ENCODE measurements at places on chromosomes 5 and 9.

GRCh38 chr9:101487443-101487840, 46.2 kb upstream of the RNF20 start:
- H3K4me3 ChIP-seq = peak overlapping the region; percentile 6
- peaks cover 2% of the 10 kb centered on the region for H3K36me3 ChIP-seq
- DNase-seq = no peak

DNA sequence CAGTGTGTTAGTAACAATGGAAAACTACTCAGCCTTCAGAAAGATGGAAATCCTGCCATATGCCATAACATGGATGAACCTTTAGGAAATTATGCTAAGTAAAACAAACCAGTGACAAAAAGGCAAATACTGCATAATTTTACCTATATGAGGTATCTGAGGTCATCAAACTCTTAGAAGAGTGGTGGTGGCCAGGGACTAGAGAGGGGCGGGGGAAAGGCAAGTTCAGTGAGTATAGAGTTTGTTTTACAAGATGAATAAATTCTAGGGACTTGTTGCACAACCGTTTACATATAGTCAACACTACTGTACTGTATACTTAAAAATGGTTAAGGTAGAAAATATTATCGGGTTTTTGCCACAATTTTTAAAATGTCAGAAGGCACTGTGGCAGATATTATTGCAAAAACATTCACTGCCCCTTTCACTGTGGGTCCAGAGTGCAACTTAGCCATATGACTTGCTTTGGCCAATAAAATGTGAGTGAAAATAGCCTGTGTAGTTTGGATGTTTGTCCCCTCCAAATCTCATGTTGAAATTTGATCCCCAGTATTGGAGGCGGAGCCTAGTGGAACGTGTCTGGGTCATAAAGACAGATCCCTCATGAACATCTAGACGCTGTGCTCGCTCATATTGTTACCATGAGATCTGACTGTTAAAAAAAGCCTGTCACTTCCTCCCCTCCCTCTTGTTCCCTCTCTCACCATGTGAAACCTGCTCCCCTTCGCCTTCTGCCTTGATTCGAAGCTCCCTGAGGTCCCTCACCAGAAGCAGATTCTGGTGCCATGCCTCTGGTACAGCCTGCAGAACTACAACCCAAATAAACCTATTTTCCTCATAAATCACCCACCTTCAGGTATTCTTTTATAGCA, 9.5 kb downstream of the ZNF367 start:
- H3K4me3 ChIP-seq = no peak overlapping the region
- peaks cover 41% of the 10 kb centered on the region for H3K36me3 ChIP-seq
- no peak for DNase-seq
- no peaks in the 10 kb centered on the region for H3K27me3 ChIP-seq
- H3K27ac ChIP-seq = peak overlapping the region; percentile 47

GRCh38 chr9:127714951-127715469, 453 bp downstream of the PTRH1 start:
- peaks cover 43% of the 10 kb centered on the region for H3K4me1 ChIP-seq
- H3K4me3 ChIP-seq = peak overlapping the region; percentile 99
- peaks cover 2% of the 10 kb centered on the region for H3K27me3 ChIP-seq
- no peak for DNase-seq

- H3K4me3 ChIP-seq = no peak overlapping the region
- DNase-seq = no peak
- H3K27me3 ChIP-seq = no peaks in the 10 kb centered on the region
- H3K36me3 ChIP-seq = peaks cover 4% of the 10 kb centered on the region
- H3K27ac ChIP-seq = no peak overlapping the region
Observed at GRCh38 chr5:16529306-16529705, 63.7 kb upstream of the ZNF622 start.

DNA sequence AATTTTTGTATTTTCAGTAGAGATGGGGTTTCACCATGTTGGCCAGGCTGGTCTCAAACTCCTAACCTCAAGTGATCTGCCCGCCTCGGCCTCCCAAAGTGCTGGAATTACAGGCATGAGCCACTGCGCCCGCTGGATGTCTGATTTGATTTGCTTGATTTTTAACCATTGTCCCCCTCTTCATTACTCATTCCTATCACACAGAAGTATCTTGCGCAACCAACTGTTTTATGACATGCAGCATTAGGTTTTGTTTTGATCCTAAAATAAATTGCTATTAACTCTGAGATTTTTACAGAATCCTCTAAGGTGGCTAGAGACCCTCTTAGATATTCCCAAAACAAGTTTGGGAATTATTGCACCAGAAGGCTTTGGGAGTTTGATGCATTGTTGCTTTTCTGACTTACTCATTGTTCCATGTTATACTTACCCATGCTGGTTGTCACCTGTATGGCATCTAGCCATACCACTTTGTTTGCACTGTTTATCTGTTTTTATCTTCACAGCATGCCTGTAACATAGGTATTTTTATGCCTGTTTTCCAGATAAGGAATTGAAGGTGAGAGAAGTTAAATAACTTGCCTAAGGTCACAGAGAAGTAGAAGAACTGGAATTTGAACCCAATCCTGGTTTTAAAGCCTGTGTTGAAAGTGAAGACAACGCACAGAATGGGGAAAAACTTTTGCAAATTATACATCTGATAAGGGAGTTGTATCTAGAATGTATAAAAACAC, 35.9 kb upstream of the PWWP2A start:
- DNase-seq = no peak
- H3K36me3 ChIP-seq = no peaks in the 10 kb centered on the region
- no peak overlapping the region for H3K27ac ChIP-seq
- no peak overlapping the region for H3K4me3 ChIP-seq
- peaks cover 7% of the 10 kb centered on the region for H3K4me1 ChIP-seq
- H3K27me3 ChIP-seq = no peaks in the 10 kb centered on the region

- no peak for DNase-seq
- H3K4me3 ChIP-seq = no peak overlapping the region
- no peaks in the 10 kb centered on the region for H3K4me1 ChIP-seq
- H3K27ac ChIP-seq = no peak overlapping the region
- H3K27me3 ChIP-seq = no peaks in the 10 kb centered on the region
Observed at GRCh38 chr5:43221502-43221901, 29.5 kb downstream of the NIM1K start.

DNA sequence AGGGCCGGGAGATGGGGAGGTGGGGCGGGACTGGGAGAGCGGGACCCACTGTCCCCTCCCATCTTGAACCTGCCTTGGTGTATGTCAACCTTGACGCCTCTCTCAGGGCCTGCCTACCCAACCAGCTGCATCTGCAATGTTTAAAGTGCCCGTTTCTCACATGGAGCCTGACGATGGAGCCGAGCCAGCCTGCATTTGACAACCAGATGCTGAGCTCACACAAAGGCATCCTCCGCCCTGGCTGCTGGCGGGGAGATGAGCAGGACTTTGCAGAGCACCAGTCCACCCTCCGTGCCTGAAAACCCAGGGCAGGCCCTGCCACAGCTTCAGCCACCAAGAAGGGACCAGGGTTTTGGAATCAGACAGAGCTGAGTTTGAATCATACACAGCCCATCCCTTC, 141.1 kb upstream of the SMIM23 start:
- no peaks in the 10 kb centered on the region for H3K36me3 ChIP-seq
- no peak for DNase-seq
- H3K4me1 ChIP-seq = no peaks in the 10 kb centered on the region
- no peak overlapping the region for H3K27ac ChIP-seq
- no peak overlapping the region for H3K4me3 ChIP-seq

DNA sequence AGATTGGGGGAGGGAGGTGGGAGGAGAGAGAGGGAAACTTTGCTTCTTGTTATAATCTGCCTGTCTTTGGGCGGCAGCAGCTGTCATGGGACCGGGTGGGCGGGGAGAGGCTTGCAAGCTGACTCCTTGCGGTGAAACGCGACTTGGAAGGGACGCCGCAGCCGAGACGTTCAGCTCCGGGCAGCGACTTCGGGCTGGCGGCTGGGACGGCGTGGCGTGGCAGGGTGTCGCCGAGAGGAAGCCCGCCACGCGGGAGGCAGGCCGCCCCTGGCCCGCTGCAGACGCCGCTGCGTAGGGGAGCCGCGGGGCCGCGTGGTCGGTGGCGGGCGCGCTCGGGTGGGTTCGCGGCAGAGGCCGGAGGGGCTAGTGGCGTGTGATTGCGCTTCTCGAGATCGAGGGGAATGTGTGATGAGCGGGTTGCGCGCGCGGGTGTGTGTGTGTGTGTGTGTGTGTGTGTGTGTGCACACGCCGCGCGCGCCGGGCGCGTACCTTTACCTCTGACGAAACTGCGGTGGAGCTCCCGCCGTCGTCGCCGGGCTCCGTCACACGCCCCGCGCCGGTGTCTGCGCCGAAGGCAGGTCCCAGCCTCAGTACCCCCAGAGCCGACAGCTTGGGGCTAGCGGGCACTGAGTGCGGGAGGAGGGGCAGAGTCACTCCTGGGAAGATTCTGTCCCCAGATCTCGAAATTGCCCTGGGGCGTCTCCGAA, 1.7 kb downstream of the PPARGC1B start:
- H3K27me3 ChIP-seq = no peaks in the 10 kb centered on the region
- peak overlapping the region; percentile 87 for H3K27ac ChIP-seq
- peaks cover 16% of the 10 kb centered on the region for H3K4me1 ChIP-seq
- peak overlapping the region; percentile 83 for H3K4me3 ChIP-seq

- no peaks in the 10 kb centered on the region for H3K27me3 ChIP-seq
- H3K4me1 ChIP-seq = no peaks in the 10 kb centered on the region
- H3K4me3 ChIP-seq = no peak overlapping the region
- no peak overlapping the region for H3K27ac ChIP-seq
Observed at GRCh38 chr9:26809795-26810194, 82.8 kb downstream of the CAAP1 start.

- no peaks in the 10 kb centered on the region for H3K36me3 ChIP-seq
- H3K27ac ChIP-seq = no peak overlapping the region
- peaks cover 5% of the 10 kb centered on the region for H3K4me1 ChIP-seq
- DNase-seq = no peak
- H3K4me3 ChIP-seq = no peak overlapping the region
Observed at GRCh38 chr5:176719113-176719739, 71.9 kb downstream of the TSPAN17 start.

DNA sequence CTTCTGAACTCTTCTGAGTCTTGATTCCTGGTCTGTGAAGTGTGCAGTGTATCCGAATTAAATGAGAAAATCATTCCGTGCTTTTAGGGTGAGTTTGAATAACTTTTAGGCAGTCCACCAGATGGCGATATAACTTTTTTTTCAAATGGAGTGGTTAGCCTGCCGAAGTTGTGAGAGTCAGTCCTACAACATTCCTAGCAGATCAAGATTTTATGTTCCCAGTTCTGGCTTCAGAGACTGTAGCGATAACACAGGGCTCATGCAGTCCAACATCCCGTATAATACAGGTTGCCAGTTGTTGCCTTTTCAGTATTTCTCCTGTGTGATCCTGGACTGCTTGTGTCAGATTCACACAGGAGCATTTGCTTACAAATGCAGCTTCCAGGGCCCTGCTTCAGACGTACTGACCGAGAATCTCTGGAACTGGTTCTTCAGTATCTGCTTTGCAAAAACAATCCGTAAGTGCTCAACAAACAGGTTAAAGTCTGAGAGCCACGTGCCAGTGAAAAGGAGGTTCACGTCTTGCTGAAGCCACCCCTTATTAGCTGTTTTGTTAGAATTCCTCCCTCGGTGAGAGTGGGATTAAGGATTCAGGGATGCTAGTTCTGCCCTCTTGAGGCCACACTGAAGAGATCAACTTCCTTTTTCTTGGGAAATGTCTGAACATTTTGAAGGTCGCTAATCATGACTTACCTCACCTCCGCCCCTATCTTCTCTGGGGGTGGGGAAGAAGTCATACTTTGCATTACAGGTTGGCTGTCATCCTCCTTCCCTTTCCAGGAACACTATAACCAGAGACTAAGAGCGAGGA, 22.8 kb downstream of the SMIM3 start:
- H3K27ac ChIP-seq = no peak overlapping the region
- H3K4me3 ChIP-seq = no peak overlapping the region
- peaks cover 9% of the 10 kb centered on the region for H3K4me1 ChIP-seq
- H3K27me3 ChIP-seq = peaks cover 3% of the 10 kb centered on the region
- DNase-seq = no peak

DNA sequence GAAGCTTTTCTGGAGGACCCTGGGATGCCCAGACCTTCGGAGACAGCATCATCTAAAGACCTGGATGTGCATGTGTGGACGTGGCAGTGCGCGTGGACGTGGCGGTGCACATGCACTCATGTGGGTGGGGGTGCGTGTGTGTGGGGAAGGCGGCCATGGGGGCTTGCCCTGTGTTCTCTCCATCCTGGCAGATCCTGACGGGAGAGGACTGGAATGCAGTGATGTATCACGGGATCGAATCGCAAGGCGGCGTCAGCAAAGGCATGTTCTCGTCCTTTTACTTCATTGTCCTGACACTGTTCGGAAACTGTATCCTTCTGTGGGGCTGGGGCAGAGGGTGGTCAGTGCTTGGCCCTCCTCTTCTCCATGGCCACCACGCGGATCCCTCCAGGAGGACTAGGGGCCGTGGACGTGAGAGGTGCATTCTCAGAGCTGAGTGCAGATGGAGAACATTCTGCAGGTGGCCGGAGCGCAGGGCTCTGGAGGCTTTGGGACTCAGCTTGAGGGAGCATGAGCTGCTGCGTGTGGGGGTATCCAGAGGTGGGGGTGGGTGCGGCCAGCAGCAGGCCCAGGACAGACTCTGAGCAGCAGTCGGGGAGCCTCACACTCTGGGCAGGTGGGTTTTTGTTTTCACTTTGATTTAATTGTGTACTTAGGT, 129.1 kb downstream of the CACNA1B start:
- DNase-seq = peak; percentile 16
- no peak overlapping the region for H3K4me3 ChIP-seq
- H3K4me1 ChIP-seq = no peaks in the 10 kb centered on the region
- no peak overlapping the region for H3K27ac ChIP-seq
- peaks cover 2% of the 10 kb centered on the region for H3K27me3 ChIP-seq

GRCh38 chr5:125484742-125485641, 738.6 kb upstream of the ZNF608 start:
- no peak for DNase-seq
- no peak overlapping the region for H3K4me3 ChIP-seq
- no peak overlapping the region for H3K27ac ChIP-seq
- H3K27me3 ChIP-seq = no peaks in the 10 kb centered on the region
- H3K4me1 ChIP-seq = no peaks in the 10 kb centered on the region

GRCh38 chr9:113796646-113797426, 79.3 kb upstream of the ZNF618 start:
- H3K36me3 ChIP-seq = no peaks in the 10 kb centered on the region
- H3K4me1 ChIP-seq = no peaks in the 10 kb centered on the region
- H3K4me3 ChIP-seq = no peak overlapping the region
- H3K27me3 ChIP-seq = no peaks in the 10 kb centered on the region
- DNase-seq = no peak
- no peak overlapping the region for H3K27ac ChIP-seq

- H3K27me3 ChIP-seq = no peaks in the 10 kb centered on the region
- DNase-seq = no peak
- peaks cover 29% of the 10 kb centered on the region for H3K36me3 ChIP-seq
- no peak overlapping the region for H3K4me3 ChIP-seq
Observed at GRCh38 chr5:65695162-65695755, 26.6 kb downstream of the SGTB start.

Measured in activated CD8-positive, alpha-beta T cell treated with anti-CD3 and anti-CD28 coated beads, Interleukin-2, amount 10 ng/mL, durations not matched to agents 7 days and 5 days (primary cell).